Astrocyte of the cerebellum (primary cell): ENCODE measurements at places on chromosomes 3 and 15.

DNA sequence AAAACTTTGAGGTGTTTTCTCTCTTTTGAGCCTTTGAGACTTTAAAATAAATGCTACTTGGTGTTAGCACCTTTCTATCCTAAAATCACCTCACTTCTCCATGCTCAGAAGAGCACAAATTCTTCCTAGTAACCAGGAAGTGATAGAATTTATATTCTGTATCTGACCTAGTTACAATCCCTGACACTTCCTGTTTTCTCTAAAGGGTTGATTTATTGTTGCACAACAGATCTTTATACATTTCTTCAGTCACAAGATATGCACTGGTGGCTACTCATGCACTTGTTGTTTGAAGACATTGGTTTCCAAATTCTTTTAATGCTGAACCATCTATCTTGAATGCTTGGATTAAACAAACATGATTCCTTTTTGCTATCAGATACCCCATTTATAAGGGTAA is 47.2 kb upstream of the CNTN3 start:
- no peak for DNase-seq

DNA sequence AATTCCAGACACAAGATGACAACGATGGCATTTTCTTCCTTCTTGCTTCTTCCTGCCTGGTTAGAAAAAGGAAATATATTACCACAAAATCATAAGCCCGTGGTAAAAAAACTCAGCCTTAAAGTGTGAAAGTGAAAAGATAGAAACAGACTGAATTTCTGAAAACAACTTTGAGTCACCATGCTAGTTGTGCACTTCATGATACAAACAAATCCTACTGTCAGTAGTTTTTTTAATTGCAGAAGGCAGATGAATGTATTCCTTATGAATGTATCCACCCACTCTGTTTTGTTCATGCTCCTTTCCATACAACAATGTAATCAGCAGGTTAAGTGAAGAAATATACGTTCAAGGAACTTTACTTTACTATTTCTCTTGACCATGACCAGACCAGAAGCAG is 1144.7 kb downstream of the OTOL1 start:
- DNase-seq, result no peak

- DNase-seq, result peak; percentile 37
These were observed 27.6 kb upstream of the TRPM1 start for GRCh38 chr15:31128919-31129768.

DNA sequence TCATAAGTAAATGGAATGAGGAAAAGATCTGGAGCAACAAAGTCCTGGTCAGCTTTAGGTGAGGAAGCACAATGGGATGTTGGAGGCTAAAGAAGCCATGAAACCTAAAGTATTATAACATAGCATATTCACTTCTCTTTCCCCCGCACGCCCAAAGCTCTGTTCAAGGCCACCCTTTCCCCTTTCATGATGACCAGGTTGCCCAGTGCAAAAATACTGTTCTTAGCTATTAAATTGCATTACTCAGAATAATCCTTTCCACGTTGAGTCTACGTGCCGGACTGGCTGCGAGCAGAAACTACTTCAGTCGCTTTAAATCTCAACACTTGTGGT is 589 bp upstream of the MAPKBP1 start:
- DNase-seq, result no peak

GRCh38 chr15:63999177-63999576 is 47.1 kb downstream of the DAPK2 start:
- DNase-seq, result no peak

GRCh38 chr3:184952671-184953070 is 140.7 kb downstream of the VPS8 start:
- DNase-seq, result no peak

GRCh38 chr15:94066046-94066445 is 165.3 kb upstream of the MCTP2 start:
- DNase-seq, result no peak

DNA sequence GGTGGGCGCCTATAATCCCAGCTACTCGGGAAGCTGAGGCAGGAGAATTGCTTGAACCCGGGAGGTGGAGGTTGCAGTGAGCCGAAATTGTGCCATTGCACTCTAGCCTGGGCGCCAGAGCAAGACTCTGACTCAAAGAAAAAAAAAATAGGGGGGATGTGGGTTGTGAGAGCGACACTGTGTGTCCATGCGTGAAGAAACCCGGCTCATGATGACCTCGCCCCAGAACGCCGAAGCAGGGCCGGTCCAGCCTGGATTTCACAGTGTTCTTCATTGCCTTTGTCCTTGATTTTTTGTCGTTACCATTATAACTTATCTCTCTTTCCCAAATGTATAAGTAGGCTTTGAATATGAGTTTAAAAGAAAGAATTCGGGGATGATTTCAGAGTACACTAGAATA is 128.7 kb downstream of the PGPEP1L start:
- no peak for DNase-seq

DNA sequence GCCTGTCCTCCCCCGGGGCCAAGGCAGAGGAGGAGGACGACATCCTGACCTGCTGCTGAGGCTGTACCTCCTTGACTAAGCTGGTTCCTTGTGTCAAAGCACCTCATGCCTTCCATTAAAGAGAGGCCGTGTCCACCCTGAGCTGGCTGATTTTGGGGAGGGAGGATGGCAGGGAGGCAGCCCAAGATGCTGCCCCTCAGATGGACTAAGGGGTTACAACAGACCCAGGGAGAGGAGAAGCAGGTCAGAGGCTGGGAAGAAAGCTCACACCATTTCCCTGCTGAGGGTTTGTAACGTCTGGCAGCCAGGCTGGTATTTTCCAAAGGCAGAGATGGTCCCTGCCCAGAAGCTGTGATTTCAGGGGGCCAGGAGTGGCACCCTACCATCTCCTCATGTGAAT is 2.7 kb upstream of the ITIH3 start:
- DNase-seq, result no peak

DNA sequence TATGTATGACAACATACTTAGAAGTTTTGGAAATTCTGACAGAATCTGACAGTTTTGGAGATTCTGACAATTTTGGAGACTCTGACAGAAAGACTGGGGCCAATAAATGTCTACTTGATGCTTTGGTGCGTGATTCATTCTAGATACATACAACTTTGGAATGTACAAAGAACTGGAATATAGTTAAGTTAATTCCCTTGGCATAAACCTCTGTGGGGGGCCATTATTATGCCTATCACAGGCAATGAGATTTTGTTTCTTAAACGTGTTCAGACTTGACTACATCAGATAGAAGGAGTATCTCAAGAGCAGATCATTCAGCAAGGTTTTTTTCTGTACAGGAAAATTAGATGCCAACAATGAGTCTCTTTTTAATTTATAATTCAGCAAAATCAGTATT is 617.6 kb upstream of the ZNF717 start:
- no peak for DNase-seq

DNA sequence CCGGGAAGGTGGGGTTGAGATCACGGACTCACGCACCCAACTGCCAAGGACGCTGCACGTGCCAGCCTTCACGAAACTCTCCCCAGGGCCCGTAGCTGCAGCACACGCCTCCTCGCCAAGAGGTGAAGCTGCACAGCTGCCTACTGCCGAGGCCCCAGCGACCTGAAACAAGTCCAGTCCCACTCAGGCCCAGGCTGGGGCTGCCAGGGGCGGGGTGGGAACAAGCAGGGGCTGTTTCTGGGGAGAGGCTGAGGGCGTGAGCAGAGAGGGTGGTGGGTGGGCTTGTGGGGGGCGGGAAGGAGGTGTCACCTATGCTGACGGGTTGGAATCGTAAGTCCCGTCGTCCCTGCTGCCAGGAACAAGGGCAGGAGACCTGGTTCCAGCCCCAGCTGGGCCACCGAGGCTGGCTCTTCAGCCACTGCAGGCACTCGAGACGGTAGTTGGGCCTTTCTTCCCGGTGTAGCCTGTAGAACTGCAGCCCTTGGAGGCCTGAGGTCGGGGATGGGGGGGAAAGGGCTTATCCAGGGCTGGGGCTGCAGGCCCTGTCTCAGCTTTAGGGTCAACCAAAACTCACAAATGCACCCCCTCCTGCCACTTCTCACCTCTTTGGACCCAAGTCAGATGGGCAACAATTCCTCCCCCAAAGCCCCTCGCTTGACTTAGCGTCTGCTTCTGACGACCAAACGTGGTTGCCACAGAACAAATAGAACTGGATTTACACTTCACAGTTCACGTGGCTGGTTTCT is 44.4 kb downstream of the MUC20 start:
- no peak for DNase-seq

DNA sequence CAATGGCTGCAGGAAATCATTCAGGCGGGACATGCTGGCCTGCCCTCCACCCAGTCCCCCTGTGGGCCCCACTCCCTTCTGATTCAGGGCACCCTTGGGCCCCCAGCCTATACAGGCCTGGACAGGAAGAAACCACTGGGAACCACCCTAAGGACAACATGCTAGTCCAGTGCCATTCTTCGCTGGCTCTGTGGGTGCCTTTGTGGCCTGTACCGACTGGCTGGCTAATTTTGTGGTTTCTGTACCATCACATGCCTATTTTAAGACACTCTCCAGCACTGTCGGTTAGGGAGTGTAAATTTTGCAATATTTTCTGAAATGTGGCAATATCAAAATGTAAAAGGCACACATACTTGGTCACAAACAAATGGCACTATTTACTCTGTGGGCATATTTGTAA is 61.4 kb upstream of the POLG start:
- no peak for DNase-seq

GRCh38 chr3:96488708-96489107 is 325.7 kb upstream of the EPHA6 start:
- no peak for DNase-seq

DNA sequence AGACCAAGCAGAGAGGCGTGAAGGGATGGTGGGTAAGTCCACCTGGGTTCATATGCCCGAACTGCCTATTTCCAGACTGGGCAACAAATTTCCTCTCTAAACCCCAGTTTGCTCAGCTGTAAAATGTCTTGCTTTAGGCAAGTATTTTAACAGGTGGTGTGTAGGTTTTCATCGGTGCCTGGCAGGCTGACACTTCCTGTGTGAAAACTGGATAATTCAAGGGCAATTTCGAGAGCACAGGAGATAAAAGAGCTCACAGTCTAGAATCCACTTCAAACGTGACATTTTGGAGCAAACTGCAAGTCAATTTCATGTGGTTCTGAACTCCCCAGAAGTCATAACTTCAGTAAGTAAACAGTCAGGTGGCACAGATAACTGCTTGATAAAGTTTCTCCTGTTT is 112.2 kb downstream of the OXNAD1 start:
- DNase-seq, result no peak

- DNase-seq, result no peak
These were observed 75.7 kb upstream of the GBE1 start for GRCh38 chr3:81837071-81837593.

DNA sequence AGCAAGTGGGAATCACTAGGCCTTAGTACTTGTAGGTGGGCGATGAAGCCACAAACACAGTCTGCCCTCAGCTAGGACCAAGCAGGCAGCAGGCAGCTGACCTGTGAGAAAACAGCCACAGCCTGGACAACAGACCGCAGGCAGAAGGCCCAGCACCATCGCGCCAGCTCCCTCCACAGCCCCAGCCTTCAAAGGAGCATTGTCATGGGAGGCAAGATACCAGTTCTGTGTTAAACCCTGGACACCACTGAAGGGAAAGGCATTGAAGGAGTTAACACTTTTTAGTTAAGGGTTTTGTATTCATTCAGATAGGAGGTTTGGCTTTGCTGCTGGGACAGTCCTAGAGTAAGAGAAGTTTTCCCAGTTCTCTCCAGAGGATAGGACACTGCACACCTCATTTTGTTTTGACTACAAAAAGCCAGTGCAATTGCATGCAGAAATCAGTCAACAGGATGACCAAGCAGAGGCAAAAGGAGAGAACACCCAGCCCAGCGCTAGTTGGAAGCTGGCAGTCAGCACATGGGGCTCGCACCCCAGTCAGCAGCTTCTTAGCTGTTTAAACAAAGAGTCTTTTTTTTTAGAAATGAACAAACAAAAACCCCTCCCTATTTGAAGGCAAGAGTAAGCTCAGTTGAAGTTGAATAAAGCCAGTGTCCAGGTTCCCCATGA is 286.1 kb upstream of the TPM1 start:
- no peak for DNase-seq

DNA sequence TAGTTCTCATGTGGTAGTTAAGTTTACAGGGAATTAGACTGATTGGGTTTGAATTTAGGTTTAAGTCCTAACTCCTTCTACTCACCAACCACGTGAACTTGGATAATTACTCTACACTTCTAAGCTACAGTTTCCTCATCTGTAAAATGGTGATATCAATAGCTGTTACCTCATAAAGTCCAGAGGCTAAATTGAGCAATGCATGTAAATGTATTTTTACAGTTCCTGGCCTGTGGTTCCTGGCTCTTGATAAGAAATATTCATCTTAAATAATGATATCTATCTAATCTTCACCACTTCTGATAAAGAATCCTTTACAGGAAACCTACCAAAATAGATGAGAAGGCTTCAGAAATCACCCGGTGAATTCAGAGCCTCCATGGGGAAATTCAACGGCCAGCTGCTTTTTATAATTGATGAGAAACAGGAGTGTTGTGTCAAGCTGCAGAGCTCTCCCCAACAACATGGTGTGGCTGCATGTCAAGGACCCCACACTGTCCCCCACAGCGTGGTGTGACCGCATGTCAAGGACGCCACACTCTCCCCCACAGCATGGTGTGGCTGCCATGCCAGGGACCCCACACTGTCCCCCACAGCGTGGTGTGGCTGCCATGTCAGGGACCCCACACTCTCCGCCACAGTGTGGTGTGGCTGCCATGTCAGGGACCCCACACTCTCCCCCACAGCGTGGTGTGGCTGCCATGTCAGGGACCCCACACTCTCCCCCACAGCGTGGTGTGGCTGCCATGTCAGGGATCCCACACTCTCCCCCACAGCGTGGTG is 80.8 kb upstream of the PEX5L start:
- no peak for DNase-seq

DNA sequence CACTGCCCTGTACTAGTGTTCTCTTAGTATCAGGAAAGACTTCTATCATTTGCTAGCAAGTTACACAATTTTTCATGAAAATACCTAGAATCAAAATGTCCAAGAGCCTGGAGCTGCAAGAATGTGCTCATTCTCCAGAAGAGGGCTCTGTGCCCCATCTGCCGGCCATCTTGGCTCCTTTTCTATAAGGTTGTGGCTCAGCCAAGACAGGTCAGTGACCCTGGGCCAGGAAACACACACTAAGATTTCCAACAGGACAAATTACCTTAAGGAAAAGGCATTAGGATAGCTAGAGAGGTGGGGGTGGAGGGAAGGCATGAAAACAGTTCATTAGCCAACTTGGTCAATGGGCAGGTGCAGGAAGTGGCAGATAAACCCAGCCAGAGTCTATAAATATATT is 20.7 kb downstream of the TIMP4 start:
- no peak for DNase-seq

GRCh38 chr15:90191344-90191687 is 9.8 kb upstream of the SEMA4B start:
- DNase-seq, result no peak
